ENCODE measurements at places on chromosomes 2 and 18.

- no peak for DNase-seq
Observed at GRCh38 chr2:142306131-142306530, 175.3 kb upstream of the LRP1B start.

GRCh38 chr2:112958428-112959108, 19.2 kb upstream of the IL36G start:
- peak; percentile 64 for DNase-seq

DNA sequence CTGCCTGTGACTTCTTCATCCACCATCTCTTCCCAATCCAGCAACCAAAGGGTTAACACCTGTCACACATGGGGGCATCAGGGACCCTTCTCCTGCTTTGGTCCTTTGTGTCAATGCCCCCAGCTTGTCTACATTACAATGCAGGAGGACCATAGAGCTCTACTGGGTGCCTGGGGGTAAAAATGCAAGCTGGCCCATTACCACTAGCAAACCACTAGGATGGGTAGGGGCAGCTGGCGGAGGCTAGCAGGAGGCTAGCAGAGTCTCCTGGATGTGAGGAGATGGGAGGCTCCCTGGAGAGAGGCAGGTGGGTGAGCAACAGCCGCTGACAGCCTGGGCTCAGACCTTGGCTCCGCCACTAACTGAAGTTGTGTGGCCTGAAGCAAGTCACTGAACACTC, 153.4 kb upstream of the SKOR2 start:
- no peak for DNase-seq

DNA sequence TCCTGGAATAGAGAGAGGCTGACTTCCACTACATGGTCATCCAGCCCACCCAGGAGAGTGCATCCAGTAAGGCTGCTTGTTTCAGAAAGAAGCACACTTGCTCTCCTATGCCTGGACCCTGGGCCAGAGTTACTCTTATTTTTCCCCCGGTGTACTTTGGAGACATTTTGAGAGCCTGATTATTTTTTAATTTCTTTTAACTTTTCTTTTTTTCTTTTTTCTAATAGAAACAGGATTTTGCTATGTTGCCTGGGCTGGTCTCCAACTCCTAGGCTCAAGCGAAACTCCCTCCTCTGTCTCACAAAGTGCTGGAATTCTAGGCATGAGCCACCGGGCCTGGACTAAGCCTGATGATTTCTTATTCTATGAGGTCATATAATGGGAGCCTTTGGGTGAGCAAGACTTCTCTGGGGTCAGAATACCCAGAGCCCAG, 62.2 kb downstream of the RPL37A start:
- no peak for DNase-seq

- peak; percentile 67 for DNase-seq
Observed at GRCh38 chr2:26883956-26884355, 36.0 kb downstream of the DPYSL5 start.

DNA sequence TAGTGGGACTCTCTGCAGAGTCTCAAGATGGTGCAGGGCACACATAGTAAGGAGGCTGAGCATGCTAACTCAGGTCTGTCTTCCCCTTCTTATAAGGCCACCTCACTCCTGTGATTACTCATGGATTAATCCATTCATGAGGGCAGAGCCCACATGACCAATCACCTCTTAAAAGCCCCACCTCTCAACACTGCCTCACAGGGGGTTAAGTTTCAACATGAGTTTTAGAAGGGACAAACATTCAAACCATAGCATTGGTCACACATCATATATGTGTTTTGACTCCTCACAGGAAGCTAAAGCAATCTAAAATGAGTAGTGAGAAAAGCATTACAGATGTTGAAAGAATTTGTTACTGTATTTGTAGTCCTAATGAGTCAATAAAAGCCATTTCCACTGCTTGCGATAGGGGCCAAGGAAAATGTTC, 57.5 kb downstream of the DTNA start:
- DNase-seq, result no peak

DNA sequence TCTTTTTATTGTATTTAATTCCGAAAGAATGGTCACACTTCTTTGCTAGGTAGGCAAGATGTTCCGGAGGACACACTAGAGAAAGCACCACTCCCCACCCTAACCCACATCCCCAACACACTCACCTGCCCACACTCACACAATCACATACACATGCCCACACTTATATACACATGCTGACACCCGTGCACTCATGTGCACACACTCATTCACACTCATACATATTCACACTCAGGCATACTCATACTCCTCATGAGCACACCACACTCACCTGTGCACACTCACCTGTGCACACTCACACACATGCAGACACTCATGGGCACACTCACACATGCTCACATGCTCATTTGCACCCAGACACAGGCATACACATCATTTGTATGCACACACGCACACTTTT, 21.4 kb downstream of the DIPK1C start:
- no peak for DNase-seq

DNA sequence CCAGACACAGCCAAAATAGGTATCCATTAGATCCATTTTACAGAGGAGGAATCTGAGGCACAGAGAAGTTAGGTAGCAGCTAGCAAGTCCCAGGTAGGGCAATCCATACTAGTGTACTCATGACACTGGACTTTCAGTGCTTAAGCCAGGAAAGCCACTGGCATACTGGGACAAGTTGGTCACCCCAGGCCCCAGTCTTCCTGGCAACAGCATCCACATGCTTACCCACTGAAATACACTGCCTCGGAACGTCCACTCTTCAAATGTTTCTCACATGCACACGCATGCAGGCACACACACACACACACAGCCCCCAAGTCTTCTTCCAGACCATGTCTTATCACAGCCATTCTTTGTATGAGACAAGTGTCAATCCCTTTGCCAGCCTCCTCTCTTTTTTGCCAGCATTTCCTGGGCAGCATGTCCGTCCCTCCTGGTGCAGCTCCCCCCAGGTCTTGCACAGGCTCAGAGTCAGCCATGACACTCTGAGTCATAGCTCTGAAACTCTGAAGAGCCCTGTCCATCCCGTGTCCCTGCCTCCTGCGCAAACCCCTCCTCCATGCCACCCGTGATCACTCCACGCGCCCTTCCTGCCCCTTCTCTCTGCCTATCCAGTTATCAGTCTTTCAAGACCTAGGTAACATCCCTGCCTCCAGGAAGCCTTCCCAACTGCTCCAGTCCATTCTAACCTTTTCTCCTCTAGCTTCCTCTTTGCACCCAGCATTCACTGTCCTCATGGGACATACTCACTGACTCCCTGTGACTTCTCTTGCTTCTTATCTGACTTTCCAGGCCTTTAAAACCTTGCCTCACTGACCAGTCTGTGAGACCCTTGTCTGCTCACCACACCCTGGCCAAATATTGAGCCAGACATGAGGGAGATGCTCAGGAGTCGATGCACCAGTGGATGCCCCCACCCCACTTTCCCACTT, 10.9 kb upstream of the TEX261 start:
- DNase-seq, result no peak

- no peak for DNase-seq
Observed at GRCh38 chr2:134683561-134684112, 35.2 kb downstream of the TMEM163 start.

- peak; percentile 72 for DNase-seq
Observed at GRCh38 chr18:43563780-43564179, 286.5 kb upstream of the SYT4 start.
